ENCODE measurements at places on chromosomes 12 and 14.

GRCh38 chr14:52154992-52155650 is 86.3 kb upstream of the NID2 start:
- H3K27me3 ChIP-seq = peaks cover 3% of the 10 kb centered on the region
- no peaks in the 10 kb centered on the region for H3K36me3 ChIP-seq
- H3K27ac ChIP-seq = no peak overlapping the region
- no peaks in the 10 kb centered on the region for H3K4me1 ChIP-seq

- H3K4me1 ChIP-seq = no peaks in the 10 kb centered on the region
- H3K4me3 ChIP-seq = no peak overlapping the region
- H3K27ac ChIP-seq = no peak overlapping the region
- DNase-seq = no peak
These were observed 14.8 kb upstream of the C12orf75 start for GRCh38 chr12:105315726-105316125.

GRCh38 chr14:102392506-102392905 is 29.8 kb downstream of the TECPR2 start:
- H3K4me1 ChIP-seq = peaks cover 7% of the 10 kb centered on the region
- H3K27ac ChIP-seq = no peak overlapping the region
- H3K4me3 ChIP-seq = no peak overlapping the region
- no peaks in the 10 kb centered on the region for H3K36me3 ChIP-seq

- no peaks in the 10 kb centered on the region for H3K27me3 ChIP-seq
- DNase-seq = no peak
- H3K27ac ChIP-seq = no peak overlapping the region
- no peak overlapping the region for H3K4me3 ChIP-seq
- no peaks in the 10 kb centered on the region for H3K4me1 ChIP-seq
These were observed 451.1 kb downstream of the TMEM117 start for GRCh38 chr12:44286821-44287505.

Measured in CD4-positive, CD25-positive, alpha-beta regulatory T cell (primary cell).